Substantia nigra (tissue), 51 donors: ENCODE measurements at places on chromosomes 5 and 9.

DNA sequence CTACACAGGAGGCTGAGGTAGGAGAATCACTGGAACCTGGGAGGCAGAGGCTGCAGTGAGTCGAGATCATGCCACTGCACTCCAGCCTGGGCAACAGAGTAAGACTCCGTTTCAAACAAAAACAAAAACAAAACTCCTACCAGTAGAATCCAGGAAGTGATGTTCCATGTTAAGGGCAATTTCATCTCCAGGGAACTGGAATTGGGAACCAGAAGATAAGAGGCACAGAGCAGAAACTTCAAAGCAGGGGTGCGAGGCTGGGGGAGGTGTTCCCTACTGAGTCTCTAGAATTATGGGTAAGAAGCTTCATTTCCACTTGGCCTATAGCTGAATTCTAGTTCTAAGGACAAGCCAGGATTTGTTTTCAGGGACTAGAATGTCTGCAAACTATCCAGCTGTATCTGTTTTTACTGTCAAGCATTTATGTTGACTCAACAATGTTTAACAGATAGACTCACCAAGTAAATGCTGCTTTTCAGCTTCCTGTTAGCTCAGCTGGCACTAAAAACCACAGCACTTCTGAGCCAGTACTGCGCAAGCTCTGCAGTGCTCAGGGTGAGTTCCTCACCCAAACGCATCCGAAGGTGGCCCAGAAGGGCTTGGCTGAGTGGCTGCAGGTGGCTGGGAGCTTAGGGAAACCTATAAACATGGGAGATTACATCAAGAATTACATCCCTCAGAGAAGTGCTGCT, 320.1 kb downstream of the MTRR start:
- no peak for DNase-seq

GRCh38 chr5:82802954-82803353, 274.2 kb downstream of the TMEM167A start:
- no peak for DNase-seq

- DNase-seq: no peak
Measured at GRCh38 chr5:167332309-167332708, 959.1 kb upstream of the WWC1 start.

DNA sequence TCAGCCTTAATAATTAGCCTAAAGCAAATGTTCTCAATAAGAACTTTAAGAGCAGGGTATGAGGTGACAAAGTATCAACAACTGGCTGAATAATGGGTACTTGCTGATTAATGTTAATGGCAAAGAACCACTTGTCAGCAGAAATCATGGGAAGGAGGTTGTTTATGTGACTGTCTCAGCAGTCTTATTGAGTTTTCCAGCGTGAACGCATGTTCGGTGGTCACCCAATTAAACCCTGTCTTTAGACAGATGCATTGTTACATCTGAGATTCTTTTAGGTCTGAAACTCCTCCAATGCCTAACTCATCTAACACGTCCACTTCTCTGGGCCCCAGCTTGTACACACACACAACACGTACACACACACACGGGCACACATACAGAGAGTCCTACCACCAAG, 18.2 kb upstream of the TSSK1B start:
- no peak for DNase-seq

DNA sequence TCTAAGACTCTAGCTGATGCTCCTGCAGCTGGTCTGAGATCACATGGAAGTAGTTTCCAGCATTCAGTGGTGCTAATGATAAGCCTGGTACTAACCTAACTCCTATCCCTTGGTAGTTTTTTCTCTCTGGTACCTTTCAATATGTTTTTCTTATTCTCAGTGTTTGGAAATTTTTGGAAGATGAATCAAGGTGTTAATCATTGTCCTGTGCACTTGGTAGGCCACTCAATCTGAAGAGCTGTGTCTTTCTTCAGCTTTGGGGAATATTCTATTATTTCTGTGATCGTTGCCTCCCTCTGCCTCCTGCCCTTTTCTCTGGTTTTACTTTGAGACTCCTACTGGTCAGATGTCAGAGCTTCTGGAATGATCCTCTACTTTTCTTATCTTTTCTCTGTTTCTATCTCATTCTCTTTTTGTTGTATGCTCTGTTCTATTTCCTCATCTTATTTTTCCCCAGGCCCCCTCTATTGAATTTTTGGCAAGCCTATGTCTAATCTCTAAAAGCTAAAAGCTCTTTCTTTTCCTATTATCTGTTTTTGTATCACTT, 136.8 kb downstream of the APBA1 start:
- no peak for DNase-seq

GRCh38 chr5:133938039-133938821, 30.2 kb downstream of the C5orf15 start:
- DNase-seq: no peak

GRCh38 chr5:73901455-73901854, 275.5 kb downstream of the ARHGEF28 start:
- DNase-seq: no peak

DNA sequence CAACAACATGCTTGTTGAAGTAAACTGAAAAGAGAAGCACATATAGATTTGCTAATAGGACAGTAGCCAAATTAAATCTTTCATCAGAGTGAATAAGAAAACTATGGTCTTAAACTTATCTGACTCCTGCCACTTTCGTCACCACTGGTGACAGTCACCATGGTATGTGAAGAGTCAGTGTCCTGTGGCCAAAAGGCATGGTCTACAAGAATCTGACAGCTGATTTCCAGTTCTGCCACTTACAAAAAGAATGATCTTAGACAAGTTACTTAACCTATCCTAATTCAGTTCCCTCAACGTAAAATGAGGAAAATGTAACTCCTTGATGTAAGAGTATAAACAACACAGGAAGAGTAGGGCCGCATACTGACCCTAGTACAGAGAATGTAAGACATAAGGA, 102.0 kb downstream of the LPAR1 start:
- DNase-seq: no peak

DNA sequence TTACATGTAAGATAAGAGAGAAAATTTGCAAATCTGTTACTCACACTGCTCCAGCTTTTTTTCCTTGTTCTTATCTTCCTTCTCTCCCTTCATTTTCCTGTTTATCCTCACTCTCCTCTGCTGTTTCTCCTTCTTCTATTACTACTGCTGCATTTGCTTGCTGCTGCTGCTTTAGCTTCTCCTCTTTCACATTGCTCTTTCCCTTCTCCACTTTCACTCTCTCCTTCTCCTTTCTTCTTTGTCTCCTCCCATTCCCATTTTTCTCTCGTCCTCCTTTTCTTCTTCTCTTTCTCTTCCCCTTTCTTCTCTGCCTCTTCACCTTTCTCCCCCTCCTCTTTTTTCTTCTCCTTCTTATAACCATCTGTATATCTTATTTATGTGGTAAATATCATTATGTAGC, 288.6 kb downstream of the CDH9 start:
- DNase-seq: no peak

GRCh38 chr5:165231821-165232508, 1726.5 kb downstream of the MAT2B start:
- DNase-seq: no peak

GRCh38 chr5:138661991-138662434, 86.8 kb upstream of the HSPA9 start:
- DNase-seq: no peak

- DNase-seq: no peak
Measured at GRCh38 chr9:28270156-28270555, 696.9 kb upstream of the C9orf72 start.

- no peak for DNase-seq
Measured at GRCh38 chr9:132669319-132669697, 475 bp downstream of the DDX31 start.

DNA sequence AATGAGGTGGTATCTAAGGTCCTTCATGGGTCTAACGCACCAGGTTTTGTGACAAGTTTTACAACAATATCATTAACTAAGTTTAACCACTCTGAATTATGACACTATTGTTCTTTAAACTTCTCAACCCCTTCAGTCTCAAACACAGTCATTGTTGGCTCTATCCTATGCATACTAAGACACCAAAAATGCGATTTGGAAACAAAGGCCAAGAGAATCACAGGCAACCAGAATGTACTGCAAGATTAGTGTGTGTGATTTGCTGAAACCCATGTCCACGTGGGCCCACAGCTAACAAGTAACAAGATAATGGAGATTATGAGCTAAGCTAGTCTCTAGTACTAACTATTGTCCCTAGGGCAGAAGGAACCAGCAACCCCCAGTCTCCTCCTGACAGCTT, 142.2 kb upstream of the RANBP3L start:
- no peak for DNase-seq

DNA sequence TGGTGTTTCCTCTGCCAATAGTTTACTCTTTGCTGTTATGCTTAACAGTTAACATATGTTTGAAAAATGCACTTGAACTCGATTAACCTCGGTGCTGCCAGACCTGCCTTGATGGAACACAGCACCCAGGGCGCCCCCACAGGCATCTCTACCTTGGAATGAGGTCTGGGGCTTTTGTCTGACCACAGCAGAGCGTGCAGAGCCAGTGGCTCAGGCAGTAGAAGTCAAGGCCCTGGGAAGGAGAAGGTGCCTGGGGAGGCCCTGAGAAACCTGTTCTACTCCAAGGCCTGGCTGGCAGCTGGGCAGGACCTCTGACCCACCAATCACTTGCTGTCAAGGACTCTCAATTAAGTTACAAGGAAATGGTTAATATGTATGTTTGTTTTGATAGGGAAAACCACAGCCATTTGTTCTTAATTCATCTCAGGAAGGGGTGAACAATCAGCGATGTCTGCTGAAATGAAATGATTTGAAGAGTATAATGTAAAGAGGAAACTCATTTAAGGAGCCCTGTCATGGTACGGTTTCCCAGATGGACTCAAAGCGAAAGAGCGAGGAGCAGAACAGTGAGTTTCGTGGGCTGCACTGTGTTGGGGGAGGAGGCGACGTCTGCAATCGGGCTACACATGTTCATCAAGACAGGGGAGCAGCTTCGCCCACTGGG, 21.9 kb downstream of the MACROH2A1 start:
- no peak for DNase-seq

- no peak for DNase-seq
Measured at GRCh38 chr5:142235050-142235797, 89.6 kb downstream of the SPRY4 start.

DNA sequence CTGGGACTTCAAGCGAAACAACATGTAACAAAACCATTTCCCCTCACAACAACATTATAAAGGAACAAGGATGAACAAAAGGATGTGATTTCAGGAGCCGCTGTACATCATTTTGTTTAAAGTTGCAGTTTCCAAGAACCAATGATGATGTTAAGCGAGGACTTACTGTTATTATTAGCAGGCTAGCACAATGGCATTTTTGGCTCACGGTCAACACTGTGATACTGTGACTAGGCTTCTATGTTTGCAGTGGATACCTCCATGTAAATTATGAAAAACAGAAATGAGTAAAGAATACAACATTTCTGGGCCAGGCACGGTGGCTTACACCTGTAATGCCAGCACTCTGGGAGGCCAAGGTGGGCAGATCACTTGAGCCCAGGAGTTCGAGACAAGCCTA, 113.0 kb downstream of the AUH start:
- DNase-seq: no peak

- no peak for DNase-seq
Measured at GRCh38 chr9:11356067-11356466, 743.3 kb upstream of the PTPRD start.

- no peak for DNase-seq
Measured at GRCh38 chr9:101054657-101055056, 26.1 kb downstream of the PLPPR1 start.

GRCh38 chr5:73280821-73281746, 108.1 kb downstream of the TMEM174 start:
- no peak for DNase-seq

DNA sequence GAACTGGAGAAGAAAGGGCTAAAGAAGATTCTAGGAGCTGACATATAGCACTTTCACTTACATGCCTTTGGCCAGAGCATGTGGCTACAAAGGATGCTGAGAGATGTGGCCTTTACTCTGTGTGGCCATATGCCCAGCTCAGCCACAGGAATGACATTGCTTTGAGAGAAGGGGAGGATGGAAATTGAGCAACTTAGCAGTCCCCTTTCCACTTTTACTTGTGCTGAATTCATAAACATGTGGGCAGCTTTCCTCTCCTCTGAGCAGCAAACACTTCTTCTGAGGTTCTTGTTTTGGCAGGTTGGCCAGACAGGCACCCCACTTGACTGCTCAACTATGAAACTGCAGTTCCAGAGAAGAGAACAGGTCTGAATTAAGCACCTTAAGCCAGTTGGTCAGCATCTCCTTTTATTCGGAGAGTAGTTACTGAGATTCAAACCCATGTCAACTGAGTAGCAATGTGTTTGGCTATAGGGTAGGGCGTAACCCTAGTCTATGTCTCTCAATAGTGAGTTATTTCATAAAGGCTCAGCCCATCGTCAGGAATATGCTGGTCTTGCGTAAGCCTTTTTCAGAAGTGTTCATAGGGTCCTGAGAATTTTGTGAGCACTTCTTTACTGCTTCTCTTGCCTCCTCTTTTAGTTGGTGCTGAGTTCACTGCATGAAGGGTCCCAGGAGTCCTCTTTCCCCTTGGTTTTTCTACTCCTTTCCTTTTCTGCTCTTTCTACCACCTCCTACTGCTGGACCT, 134.5 kb downstream of the PALM2AKAP2 start:
- DNase-seq: no peak

DNA sequence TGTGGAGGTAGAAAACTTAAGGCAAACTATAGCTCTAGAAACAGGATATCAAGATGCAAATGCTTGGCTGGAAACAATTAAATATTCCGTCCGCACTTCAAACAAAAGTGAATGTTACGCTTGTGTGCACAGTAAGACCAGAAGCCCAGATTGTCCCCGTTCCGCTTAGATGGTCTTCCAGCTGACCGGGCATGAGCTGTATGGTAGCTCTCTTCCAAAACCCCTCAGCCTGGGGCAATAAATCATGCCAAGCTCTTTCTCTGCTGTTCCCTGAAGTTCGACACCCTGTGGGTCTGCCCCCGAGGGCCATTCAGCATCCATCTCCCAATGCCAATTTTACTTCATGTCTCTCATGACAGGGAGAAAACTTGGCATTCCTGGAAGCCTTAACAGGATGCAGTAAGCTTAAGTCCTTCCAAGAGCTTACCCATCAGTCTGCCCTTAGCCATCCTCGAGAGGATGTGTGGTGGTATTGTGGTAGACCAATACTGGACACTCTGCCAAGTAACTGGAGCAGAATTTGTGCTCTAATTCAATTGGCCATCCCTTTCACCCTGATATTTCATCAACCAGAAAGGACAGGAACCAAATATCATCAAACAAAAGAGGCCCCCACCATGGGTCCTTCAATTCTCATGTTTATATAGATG, 70.7 kb upstream of the RANBP6 start:
- no peak for DNase-seq

GRCh38 chr9:89434636-89435035, 63.3 kb downstream of the SEMA4D start:
- no peak for DNase-seq

DNA sequence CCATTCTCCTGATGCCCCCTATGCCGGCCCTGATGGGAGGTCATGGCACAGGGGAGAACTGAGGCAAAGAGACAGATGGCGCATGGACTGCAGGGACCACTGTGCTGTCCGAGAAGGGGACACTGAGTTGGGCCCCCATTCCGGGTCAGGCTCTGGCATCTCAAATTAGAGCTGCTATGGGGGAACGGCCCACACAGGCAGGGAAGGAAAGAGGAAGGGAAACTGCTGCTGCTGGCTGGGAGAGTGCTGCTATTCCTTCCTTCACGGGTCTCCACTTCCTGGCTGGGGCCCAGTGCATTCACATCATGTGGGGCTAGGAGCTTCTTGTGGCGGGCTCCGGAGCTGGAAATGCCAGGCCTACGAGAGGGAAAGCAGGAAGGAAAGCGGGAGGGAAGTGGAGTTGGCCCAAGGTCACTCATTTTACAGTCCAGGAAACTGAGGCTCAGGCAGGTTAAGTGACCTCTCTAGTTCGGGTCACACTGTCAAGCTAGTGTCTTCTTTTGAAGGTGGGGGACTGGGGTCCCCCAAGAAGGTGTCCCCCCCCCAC, 1.3 kb upstream of the CARD19 start:
- DNase-seq: no peak
